ENCODE measurements at places on chromosomes 1 and 21.

- DNase-seq, result no peak
Measured at GRCh38 chr1:228982637-228983036, 247.4 kb downstream of the RHOU start.

GRCh38 chr1:119333163-119333896 lies 35.3 kb upstream of the HAO2 start:
- no peak for DNase-seq

DNA sequence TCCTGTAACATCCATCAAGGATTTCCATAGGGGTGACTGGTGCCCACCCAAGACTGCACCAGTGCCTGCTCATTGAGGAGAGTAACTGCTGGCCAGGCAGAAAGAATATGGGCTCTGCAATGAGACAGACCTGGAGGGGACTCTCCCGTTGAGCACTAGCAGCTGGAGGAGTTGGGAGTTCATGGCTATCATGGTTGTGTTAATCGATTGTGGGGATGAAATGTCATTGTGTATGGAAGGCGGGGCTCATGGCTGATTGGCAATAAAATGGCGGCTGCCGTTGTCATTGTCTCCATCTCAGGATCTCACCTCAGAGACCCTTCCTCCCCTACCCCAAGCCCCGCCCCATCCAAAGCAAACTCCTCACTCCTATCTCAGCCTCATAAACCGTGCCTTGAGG lies 3.9 kb downstream of the TMEM125 start:
- DNase-seq, result no peak

- DNase-seq, result no peak
Measured at GRCh38 chr1:29749024-29749945, 513.0 kb downstream of the PTPRU start.

DNA sequence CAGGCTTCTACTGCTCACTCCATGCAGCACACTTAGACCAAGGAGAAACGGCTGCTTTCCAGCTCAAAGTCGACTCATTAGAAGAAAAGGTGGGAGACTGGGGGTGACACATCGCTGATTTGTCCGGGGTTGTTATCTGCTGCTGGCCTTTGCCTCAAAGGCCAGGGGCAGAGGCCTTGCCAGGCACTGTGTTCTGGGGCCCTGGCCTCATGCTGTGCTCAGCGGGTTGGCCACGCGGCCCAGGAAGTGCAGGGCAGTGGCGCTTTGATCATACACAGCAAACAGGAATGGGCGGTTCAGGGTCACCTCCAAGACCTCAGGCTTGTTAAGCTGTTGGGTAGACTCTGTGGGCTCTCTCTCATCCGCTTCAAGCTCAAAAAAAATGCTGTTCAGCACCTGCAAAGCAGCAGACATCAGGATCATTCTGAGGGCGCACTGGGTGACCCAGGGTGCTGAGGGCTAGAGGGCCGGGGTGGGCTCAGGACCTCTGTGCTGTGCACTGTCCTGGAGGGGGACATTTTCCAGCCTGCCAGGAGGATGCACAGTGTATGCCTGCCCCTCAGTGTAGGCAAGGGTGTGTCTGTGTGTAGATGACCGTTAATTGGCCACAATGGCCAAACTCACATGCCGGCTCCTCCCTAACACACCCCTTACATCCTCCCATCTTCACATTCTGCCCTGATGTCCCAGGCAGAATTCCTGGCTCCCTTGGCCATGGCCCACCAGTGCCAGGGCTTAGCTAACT lies 10.8 kb downstream of the AGT start:
- DNase-seq, result no peak

Data from stimulated activated CD4-positive, alpha-beta T cell treated with anti-CD3 and anti-CD28 coated beads, Interleukin-12 subunit alpha, Interleukin-12 subunit beta, amount 100 ng/mL, for 48 hours (primary cell).